IMR-90 (cell line): ENCODE measurements at places on chromosomes 2 and 18. TPM values are rescaled to one million over a fixed set of nuclear protein-coding genes. Genes with fewer than 3 reads are reported as not detected.

GRCh38 chr2:59871830-59872229, 681.6 kb downstream of the BCL11A start:
- DNase-seq: no peak

ANKRD30BL gene
- not detected in 2 replicates for total RNA-seq

- peak; percentile 80 for DNase-seq
Observed at GRCh38 chr2:212646698-212647366, 108.2 kb upstream of the ERBB4 start.

LCT gene
- total RNA-seq: under 0.01 TPM in 1 of 2 replicates, not detected in the other

DNA sequence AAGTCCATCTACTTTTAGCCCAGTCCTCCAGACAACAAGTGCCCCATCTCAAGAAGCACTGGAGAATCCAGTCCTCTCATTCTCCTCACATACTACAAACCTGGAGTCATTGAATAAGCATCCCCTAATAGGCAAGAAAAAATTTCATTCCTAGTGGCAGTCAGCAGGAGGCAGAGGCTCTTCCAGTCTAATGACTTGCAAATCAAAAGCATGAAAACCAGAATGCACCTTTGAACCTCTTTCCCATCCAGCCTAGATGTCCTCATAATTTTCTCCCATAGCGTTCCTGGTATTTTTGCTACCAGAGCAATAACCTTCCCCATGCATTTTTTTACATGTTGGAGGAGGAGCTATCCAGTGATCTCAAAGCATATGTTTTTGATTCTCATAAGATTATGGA, 252.6 kb downstream of the TTC32 start:
- DNase-seq: peak; percentile 38

DNA sequence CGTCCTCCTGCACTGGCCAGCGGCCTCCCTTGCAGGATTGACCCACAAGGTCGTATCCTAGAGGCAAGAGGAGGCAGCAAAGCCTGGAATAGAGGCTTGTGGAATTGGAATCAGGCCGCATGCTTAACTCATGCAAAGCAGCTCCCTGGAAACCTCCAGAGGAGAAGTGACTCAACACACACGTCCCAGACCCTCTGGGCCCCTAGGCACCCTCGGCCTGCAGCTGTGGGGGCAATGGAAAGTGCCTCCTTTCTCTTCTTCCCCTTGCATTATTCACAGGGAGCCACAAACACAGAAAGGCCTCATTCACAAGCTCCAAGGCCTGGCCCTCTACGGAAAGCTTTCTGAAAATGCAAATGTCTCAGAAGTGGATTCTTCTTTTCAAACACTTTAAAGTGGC, 19.6 kb downstream of the SPATA3 start:
- no peak for DNase-seq

DNA sequence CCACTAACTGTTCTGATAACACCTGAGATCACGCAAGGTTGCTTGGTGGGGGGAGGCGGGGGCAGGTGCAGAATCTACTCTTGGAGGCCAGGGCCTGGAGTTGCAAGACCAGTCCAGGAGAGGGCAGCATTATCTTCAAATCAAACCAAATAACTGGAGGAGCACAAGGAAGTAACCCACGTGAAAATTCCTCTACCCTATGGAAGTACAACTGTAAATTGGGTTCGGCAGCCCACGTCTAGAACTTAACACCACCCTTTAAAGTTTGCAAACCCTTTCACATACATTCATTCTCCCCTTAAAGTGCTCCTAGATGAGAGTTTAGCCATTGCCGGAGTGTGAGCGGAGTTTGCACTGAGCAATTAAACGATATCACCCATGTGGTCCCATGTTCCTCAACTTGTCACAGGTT, 19.6 kb upstream of the CXCR1 start:
- peak; percentile 72 for DNase-seq

DNA sequence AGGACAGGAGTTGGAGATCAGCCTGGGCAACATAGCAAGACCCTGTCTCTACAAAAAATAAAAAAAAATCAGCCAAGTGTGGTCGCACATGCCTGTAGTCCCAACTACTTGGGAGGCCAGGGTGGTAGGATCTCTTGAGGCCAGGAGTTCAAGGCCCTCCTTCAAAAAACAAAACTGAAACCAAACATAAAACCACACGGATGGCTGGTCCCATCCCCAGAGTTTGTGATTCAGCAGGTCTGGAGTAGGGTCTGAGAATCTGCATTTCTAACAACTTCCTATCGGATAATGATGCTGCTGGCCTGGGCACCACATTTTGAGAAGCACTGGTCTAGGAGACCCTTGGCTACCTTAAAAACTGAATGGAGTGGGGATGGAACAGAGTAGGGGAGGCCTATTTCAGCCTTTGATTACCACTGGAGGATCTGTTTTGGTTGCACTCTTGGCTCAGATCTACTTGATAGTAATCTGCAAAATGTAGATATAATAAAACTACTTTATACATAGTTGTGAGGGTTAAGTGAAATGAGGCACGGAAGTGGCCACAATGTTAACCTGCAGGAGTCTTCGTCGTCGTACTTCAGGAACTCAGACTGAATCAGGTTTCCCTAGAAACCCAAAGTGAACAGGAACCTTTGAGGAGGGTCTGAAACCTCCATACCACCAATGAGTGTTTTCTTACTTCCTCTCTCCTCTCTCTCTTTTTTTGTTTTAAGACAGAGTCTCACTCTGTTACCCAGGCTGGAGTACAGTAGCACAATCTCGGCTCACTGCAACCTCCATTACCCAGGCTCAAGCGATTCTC, 25.5 kb upstream of the NFE2L2 start:
- DNase-seq: no peak

GRCh38 chr18:54641734-54642133, 50.7 kb downstream of the DYNAP start:
- no peak for DNase-seq

DNA sequence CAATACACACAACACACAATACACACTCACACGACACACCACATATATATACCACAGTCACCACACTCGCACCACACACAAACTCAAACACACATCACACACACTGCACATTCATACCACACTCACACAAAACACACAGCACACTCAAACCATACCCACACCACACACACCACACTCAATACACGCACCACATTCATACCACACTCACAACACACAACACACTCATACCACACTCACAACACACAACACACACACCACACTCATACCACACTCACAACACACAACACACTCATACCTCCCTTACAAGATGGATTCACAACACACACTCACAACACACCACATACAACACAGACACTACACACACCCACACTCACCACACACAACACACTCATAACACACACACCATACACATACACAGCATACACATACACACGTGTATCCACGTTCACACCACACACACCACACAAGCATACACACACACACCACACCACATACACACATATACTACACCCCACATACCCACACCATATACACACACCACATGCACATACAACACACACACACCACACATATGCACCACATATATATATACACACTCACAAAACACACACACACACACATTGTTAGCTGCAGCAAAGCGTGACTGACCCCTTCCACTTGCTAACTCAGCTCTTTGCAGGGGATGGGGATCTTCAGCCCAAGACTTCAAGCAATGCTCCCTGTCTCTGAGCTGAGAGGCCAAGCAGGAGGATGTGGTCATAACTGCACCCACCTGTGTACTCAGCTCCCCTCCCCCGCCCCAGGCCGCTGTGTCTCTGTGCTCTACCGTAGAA, 59.0 kb downstream of the SDC1 start:
- DNase-seq: no peak

- no peak for DNase-seq
Observed at GRCh38 chr18:74528913-74529312, 5.4 kb upstream of the CNDP1 start.

- no peak for DNase-seq
Observed at GRCh38 chr2:190462181-190462580, 54.0 kb downstream of the MFSD6 start.

GRCh38 chr18:59715445-59715844, 18.2 kb upstream of the CCBE1 start:
- peak; percentile 54 for DNase-seq

C1QL2 gene
- total RNA-seq: not detected in 2 replicates

DNA sequence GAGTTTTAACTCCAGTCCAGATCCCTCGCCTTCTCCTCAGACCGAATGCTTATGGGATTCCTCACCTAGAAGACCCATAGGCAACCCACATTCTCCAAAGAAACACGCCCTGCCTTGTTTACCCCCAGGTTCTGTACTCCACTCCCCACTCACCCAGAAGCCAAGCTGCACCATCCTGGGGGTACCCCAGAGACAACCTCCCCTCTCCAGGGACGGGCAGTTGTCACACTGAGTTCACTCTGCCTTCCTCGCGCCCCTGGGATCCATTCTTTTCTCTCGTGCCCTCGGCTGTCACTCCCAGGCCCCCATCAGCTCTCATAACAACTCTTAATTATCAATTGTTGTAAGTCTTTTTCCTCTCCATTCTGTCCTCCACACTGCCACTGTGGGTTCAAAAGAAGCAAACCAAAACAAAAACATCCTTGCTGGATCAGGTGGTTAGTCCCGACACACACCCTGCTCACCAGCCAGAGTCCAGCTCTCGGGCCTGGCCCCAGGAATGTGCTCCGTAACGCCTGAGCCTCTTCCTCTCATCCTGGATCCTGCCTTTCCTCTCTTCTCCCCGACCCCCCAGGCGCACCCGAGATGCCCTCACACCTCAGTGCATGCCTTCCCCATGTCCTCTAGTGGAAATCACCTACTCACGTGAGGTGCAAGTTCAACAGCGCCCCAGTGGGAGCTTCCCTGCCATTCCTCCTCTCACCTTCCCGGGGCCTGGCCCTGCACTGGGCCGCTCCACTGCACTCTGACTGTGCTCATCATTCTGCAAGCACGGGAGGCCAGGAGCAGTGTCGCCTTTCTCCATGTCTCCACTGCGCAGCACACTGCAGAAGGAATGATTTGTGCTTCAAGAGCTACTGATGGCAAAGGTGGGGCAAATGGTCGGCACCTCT, 20.7 kb downstream of the COX7A2L start:
- no peak for DNase-seq

DNA sequence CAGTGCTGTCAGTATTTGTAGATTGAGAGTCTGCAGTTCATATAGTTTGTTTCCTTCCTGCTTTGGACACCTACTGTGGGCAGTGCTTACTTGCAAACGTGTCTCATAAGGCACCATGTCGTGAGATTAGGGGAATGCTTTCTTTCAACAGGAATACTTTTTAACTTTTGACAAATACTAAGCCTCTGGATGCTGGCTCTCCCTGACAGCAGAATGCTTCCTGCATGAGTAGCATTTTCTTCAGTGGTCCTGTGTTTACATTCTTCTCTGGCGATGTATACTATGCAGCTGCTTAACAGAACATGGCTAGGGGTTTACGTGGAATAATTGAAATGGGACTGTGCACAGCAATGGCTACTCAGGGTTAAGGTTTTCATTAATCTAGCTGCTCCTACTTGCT, 807.5 kb downstream of the MBD2 start:
- no peak for DNase-seq

CYP1B1 gene
- 1.1 and 1.9 TPM in 2 replicates for total RNA-seq

IL1RL1 gene
- total RNA-seq: under 0.01 TPM in 2 replicates

RBM44 gene
- total RNA-seq: 0.18 and 0.28 TPM in 2 replicates

DNA sequence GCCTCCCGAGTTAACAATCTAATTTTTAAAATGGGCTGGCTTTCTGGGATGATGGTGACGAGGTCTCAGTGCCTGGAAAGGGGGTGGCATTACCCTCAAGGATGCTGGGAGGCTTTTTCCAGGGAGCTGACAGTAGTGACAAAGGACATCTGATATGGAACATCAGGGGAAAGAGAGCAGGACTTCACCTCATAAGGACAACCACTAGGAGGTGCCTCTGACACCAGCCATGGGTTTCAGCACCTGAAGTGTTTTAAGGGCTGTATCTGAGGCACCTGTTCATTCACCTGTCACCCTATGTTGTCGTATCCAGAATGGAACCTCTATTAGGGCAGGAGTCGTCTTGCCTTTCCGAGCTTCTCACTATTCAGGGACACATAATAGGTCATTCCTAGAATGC, 10.8 kb downstream of the IL36B start:
- no peak for DNase-seq

CCDC74B gene
- 3.6 and 3.9 TPM in 2 replicates for total RNA-seq

GRCh38 chr18:59061914-59062642, 77.6 kb upstream of the SEC11C start:
- DNase-seq: no peak

GRCh38 chr2:12316476-12316875, 400.3 kb upstream of the TRIB2 start:
- no peak for DNase-seq

GRCh38 chr2:38598200-38598990, 4.3 kb downstream of the HNRNPLL start:
- peak; percentile 34 for DNase-seq

DNA sequence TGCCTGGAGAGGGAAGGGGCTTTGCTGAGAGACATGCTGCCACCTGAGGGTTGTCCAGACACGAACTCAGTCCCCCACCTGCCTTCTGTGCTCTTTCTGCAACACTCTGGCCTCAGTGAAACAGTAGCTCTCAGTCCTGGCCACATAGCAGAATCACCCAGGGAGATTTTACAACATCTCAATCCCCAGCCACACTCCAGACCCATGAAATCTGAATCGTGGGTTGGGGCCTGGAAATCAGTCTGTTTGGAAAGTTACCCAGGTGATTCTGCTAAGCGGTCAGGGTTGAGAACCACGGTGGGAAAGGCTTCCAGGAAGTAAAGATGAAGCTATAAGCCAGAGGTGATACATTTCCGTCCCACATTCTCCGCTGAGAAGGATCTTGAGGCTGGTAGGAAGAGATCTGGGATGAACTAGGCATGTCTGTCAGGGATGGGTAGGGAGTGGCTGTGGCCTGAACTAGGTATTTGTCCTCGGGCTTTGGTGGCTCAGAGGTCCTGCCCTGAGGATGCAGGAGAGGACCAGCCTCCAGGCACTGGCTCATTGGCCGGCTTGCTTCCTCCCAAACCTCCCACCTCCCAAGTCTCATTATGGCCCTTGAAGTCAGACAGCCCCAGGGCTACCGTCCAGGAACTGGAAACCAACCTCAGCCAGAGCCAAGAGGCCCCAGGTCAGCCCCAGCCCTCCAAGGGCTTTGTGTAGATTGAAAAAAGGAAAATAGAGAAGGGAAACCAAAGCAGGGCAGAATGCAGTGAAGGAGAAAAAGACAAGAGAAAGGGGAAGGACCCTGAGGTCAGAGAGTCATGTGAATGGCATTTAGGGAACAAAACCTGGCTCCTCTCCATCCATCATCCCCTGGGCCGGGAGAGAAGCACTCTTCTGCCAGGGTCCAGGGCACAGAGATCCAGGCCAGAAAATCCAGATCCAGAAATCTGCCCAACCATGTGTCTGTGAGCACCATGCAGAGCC, 119.6 kb downstream of the ZFP36L2 start:
- no peak for DNase-seq

IL36RN gene
- total RNA-seq: not detected in 2 replicates

DNA sequence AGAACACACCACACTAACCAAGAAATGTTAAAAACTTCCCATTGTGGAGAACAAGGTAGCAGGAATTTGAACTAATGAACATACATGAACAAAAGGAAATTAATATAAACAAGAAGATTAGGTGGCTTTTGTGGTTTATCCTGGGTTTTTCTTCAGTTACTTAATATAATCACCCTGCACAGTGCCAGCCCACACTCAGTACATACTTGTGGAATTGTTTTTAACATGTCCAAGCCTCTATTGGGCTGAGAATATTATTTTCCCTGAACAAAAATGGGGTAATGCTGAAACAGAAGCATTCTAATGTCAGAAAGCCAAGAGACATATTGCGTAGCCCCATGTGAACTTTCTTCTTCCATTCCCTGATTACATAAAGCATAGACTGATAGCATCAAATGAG, 202.8 kb downstream of the DNER start:
- DNase-seq: no peak

- peak; percentile 63 for DNase-seq
Observed at GRCh38 chr2:132937629-132938028, 267.6 kb upstream of the LYPD1 start.

- DNase-seq: no peak
Observed at GRCh38 chr2:75360945-75361344, 161.6 kb upstream of the TACR1 start.

DUSP11 gene
- 25.6 and 28.6 TPM in 2 replicates for total RNA-seq
